ENCODE measurements at places on chromosomes 2 and 18.

GRCh38 chr2:51995293-51995692, 963.4 kb upstream of the NRXN1 start:
- DNase-seq, result no peak

DNA sequence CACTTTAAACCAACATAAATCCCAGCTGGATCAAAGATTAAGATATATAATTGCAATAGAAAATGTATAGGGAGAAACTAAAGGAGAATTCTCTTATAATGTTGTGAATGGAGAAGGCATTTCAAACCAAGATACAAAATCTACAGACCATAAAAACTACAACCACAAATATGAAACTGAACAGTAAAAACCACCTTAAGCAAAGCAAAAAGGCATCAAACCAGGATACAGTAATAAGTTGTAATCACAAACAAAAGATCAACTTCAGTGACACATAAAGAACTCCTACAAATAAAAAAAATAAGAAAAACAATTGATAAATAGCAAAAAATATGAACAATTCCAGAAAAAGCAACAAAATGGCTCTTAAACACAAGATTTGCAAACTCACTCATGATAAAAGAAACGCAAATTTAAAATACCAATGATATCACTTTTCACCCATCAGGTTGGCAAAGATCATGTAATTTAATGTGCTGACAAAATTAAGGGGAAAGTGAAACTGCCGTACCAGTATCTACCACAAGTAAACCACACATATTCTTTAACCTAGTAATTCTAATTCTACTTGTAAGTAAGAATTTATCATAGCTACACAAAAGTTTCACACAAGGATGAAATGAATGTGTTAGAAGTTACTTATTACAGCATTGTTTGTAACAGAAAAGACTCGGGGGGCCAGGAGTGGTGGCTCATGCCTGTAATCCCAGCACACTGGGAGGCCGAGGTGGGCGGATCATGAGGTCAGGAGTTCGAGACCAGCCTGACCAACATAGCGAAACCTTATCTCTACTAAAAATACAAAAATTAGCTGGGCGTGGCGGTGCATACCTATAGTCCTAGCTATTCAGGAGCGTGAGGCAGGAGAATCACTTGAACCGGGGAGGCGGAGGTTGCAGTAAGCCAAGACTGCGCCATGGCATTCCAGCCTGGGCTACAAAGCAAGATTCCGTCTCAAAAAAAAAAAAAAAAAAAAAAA, 101.9 kb downstream of the USP34 start:
- no peak for DNase-seq

- peak; percentile 33 for DNase-seq
Measured at GRCh38 chr2:27380626-27381545, at the start of gene ZNF513. Gene ZNF513 (minus strand): TSS chr2:27380734. CDS start chr2:27380526, 208 bp downstream.

- DNase-seq, result peak; percentile 13
Measured at GRCh38 chr18:73975266-73975665, 172.4 kb downstream of the FBXO15 start.

DNA sequence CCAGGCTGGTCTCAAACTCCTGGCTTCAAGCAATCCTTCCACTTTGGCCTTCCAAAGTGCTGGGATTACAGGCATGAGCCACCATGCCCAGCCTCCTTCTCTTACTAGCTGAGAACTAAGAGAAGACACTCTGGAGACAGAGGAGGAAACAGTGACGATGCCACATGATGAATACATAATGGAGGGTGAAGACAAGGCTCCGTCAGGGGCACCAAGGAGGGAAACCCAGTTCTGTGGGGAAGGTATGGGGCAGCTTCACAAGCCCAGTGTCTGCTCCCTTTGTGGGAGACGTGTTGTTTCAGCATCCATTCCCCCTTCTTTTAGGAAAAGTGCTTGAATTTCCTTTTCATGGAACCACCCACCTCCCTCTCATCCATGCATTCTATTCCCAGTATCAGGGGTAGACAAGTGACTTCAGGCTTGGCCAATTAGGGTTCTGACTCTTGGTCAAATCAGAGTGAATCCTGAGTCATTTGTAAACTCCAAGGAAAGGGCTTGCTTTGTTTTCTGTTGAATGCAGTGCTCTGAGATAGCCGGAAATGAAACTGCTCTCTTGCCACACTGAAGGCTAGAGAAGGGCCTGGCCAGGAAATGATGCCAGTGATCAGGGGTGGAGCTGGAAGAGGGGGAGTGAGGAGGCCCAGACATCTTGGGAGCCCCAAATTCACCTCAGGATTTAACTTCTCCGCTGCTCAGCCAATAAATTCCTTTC, 23.7 kb downstream of the TMEM127 start:
- DNase-seq, result peak; percentile 71

DNA sequence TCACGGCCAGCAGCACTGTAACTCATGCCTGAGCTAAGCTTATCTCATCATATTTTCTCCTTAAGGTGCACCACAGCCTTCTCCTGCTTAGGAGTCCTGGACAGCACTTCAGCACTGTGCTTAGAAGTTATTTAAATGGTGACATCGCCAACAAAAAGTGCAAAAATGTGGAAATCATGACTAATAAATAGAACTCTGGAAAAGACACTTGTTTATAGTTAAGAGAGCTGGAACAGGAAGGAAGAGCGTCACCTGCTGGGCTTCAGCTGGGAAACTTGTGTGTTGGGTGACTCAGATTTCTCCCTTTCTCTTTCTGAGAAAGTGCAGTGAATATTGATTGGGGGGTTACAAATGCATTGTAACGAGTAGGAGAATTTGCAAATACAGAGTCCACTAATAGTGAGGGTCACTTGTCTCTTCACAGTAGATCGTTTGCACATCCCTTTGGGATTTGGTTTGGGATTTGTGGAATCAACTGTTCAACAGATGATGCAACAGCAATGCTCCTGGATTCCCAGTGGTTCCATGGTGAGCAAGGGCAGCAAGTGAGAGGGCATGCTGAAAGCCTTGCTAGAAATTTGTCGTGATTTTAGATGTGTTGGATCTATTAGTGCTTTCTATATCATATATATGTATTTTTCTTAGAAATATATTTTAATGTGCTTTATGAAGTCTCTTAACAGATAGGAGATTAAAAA, 84.2 kb downstream of the DOK6 start:
- DNase-seq, result no peak

DNA sequence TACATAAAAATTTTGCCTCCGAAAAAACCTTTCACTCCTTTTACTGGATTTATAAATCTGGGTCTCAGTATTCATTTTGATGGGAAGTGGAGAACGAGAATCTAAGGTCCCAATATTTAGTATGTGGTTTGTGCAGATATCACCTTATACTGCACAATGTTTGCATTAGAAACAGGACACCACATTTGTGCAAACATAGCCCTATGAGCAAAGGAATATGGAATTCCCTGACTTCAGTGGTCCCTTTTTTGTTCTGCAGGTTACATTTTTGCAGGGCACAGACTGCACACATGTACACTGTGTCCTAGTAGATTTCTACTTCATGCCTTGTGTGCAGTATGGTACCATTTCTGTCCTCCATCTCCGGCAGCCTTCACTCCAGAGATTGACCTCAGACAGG, 130.0 kb downstream of the CDH19 start:
- DNase-seq, result no peak

DNA sequence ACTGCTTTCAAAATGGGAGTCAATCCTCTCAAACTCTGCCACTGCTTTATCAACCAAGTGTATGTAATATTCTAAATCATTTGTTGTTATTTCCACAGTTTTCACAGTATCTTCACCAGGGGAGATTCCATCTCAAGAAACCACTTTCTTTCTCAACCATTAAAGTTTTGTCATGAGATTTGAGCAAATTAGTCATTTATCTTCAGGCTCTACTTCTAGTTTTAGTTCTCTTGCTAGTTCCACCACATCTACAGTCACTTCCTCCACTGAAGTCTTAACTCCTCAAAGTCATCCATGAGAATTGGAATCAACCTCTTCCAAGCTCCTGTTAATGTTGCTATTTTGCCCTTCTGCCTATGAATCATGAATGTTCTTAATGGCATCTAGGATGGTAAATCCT, 545.8 kb downstream of the ARHGAP15 start:
- DNase-seq, result no peak

DNA sequence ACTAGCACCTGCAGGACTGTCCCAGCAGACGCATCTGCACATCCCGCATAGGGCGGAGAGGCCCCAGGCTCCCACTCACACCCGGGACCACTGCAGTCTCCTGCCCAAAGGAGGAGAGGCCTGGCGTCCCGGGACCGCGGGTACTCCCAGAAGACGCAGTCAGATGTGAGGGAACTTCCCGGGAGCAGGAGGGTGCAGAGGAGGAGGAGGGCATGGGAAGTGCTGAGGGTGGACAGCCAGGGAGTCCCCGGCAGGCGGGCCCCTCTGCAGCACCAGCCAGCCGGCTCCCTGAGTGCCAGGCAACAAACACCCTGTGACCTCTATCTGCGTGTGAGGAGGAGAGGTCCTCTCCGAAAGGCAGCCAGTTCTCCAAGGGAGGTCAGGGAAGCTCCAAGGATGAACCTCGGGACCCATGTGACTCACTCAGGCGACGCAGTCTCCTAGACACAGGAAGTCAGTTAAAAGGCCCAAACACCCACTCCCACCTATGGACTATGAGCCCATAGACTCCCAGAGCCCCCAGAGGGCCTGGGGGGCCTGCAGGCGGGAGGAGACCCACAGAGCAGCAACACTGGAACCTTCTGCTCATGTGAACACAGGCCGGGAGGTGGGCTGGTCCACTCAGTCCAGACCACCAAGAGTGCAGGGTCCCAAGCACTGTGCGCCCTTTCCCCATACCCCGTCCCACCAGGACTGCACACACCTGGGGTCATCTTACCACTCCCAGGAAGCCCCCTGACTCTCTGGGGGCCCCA, 4.2 kb downstream of the PXDN start:
- DNase-seq, result no peak

DNA sequence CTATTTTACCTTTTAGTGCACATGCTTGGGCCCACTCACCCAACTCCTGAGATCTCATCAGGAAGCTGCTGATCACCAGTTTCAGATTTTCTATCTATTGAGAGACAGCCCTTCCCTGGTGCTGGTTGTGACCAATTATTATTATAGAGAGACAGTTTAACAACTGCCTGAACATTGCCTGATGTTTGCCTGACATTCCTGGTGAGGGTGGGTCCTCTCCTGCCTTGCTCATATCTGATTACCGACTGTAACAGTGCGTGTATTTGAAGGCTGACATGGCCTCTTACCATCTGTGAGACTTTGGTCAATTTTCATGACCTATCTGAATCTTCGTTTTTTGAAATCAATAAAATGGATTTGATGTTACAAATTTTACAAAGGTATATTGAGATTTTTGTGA, 39.0 kb downstream of the FAM171B start:
- no peak for DNase-seq

DNA sequence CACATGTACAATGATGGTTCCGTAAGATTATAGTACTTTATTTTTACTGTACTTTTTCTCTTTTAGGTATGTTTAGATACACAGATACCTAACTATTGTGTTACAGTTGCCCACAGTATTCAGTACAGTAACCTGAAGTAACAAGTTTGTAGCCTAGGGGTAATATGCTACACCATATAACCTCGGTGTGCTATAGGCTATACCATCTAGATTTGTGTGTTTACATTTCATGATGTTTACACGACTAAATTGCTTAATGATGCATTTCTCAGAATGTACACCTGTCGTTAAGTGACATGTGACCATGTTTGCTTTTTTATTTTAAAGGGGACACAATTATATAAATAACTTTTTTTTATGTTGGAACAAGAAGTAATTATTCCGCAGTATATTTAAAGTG, 34.5 kb downstream of the PIK3C3 start:
- DNase-seq, result no peak

DNA sequence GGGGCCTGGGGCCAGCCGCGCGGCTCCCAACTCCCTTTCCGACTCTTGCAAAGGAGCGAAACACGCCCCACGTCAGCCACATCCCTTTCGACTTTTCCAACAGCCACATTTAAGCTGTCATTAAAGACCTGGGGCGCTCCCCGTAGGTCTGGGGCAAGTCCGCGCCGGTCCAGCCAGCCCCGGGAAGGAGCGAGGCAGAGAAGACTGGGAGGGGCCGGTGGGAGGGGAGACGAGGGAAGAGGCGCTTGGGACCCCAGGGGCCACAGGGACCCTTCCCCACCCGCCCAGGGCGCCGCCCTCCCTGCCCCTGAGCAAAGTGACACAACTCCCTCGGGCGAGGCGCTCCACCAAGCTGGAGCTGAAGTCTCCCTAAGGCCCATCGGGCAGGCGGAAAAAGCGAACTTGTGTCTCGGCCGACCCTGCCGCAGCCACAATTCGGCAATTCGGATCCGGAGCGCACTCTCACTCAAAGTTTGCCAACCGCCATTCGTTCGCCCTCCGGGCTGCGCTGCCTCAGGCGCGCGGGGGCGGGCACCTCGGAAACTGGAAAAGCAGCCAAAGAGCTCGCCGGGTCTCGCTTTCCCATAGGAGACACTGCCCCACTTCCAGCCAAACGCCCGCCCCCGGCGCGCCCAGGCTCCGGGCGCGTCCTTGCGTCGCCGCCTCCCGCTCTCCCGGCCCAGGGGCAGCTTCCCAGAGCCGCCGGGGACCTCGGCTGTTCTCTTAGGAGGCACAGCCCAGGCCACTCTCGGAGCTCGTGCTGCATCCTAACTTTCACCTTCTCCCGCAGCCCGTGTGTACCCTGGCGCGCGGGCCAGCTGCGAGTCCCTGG, 1.1 kb upstream of the KCTD1 start:
- no peak for DNase-seq

- DNase-seq, result no peak
Measured at GRCh38 chr18:51017140-51017879, 12.7 kb upstream of the SMAD4 start.

- DNase-seq, result no peak
Measured at GRCh38 chr2:160940699-160941098, 219.5 kb upstream of the TANK start.

- no peak for DNase-seq
Measured at GRCh38 chr18:48330016-48330991, 78.9 kb downstream of the ZBTB7C start.

- no peak for DNase-seq
Measured at GRCh38 chr18:22194151-22194598, 24.8 kb downstream of the GATA6 start.

GRCh38 chr2:65349863-65350262, 82.5 kb downstream of the SPRED2 start:
- no peak for DNase-seq

- no peak for DNase-seq
Measured at GRCh38 chr2:38214209-38214717, 138.3 kb upstream of the CYP1B1 start.

GRCh38 chr18:23053776-23054457, 81.4 kb upstream of the CABLES1 start:
- DNase-seq, result no peak

DNA sequence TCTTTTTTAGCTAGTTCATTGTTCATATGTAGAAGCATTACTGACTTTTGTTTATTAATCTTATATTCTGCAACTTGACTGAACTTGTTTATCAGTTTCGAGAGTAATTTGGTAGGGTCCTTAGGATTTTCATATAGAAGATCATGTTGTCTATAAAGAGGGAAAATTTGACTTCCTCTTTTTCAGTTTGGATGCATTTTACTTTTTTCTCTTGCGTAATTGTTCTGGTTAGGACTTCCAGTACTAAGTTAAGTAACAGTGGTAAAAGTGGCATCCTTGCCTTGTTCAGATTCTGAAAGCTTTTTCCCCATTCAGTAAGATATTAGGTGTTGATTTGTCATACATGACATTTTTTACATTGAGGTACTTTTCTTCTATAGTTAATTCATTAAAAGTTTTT, 726.0 kb downstream of the KCNJ3 start:
- DNase-seq, result no peak
